ENCODE measurements at places on chromosomes 1 and 21.
A peak's percentile ranks its signal among the peaks of the same experiment; 100 is the strongest.

DNA sequence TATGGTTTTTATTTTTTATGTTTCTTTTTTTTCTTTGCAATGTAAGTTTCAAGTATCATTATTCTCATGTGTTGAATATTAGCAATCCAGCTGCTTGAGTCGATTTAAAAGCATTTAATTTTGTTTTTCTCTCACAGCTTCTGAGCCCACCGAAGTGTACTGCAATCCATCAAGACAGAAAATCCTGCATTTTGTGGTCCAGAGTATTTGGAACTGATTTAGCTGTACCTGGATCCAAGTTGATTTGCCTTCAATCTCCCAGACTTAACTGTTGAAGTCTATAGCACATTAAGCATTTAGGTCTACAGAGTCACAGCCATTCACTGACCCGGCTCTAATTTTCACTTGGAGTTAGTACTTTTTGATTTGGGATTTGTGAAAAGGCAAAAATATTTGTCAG, 622.9 kb upstream of the ADAMTS5 start:
- DNase-seq = no peak

DNA sequence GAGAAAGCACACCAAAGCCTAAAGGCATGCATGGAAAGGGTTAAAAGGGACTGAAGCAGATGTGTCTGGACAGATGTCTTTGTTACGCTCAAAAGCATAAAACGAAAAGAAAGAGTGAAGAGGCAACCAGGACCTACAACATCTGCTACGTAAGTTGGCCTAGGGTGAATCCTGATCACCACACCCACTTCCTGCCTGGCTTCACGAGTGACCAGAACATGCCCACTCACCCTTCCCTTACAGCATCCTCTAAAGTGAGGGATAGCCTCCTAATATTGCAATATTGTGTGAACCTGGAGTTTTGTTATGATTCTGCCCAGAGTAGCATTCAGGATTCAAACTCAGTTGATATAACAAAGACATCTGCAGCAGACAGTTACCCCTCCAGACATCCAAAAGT, 10.6 kb upstream of the OLIG2 start:
- DNase-seq = no peak

DNA sequence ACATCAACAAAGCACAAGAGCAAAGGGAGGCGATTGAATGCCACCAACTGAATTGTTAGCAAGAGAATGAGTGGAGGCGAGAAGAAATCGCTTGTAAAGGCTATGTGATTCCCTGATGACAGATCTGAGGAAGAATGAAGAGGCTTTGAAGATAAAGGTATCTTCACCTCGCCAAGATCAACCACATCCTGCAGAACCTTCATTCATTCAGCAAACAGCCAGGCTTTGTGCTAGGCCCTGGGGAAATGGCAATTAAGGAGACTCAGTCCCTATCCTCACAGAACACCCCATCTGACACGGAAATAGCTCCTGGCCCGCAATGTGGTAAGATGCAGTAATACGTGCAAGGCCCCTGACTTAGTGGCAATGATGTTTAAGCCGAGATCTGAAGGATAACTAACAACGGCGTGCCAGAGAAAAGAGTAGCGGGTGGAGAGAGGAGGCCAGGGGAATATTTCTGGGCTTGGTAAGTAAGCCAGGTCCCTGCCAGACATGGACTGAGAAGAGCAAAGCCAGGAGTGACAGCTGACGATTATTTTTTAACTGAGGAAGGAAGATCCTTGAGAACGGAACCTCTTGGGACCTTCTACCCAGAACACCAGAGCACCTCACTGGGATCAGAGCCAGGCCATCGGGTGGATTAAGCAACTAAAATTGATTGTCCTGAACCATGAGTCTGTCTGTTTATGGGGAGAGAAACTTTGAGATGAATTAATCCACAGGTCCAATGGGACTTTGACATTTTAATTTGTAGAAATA, 4.6 kb upstream of the VSIG8 start:
- DNase-seq = no peak

GRCh38 chr21:42661688-42662429, 8.4 kb downstream of the PDE9A start:
- no peak for DNase-seq

DNA sequence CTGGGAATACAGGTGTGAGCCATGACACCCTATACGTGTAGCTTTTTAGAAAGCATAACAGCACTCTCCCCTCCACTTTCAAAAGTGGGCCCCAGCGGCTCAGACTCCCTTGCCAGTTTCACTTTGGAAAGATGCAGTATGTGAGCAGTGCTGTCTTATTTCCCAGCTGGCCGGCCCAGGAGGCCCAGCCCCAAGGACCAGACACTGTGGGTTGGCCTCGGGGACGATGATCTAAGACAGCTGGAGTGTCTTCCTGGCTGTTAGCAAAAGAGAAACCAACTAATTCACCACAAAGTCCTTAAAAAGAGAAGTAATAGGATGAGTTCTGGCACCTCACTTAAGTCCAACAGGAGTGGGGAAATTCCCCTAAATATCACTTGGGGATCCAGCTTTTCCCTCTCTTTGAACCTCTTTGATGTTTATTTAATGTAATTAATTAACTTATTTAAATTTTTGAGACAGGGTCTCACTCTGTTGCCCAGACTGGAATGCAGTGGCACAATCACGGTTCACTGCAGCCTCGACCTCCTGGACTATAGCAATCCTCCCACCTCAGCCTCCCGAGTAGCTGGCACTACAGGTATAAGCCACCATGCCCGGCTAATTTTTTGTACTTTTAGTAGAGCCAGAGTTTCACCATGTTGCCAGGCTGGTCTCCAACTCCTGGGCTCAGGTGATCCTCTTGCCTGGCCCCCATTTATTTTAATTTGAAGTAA, 17.6 kb upstream of the CLIC4 start:
- peak; percentile 30 for DNase-seq

- no peak for DNase-seq
Observed at GRCh38 chr1:23563003-23563402, 3.7 kb upstream of the ID3 start.
